ENCODE measurements at places on chromosomes 13 and 19. TPM values are rescaled to one million over a fixed set of nuclear protein-coding genes. Genes with fewer than 3 reads are reported as not detected.

DNA sequence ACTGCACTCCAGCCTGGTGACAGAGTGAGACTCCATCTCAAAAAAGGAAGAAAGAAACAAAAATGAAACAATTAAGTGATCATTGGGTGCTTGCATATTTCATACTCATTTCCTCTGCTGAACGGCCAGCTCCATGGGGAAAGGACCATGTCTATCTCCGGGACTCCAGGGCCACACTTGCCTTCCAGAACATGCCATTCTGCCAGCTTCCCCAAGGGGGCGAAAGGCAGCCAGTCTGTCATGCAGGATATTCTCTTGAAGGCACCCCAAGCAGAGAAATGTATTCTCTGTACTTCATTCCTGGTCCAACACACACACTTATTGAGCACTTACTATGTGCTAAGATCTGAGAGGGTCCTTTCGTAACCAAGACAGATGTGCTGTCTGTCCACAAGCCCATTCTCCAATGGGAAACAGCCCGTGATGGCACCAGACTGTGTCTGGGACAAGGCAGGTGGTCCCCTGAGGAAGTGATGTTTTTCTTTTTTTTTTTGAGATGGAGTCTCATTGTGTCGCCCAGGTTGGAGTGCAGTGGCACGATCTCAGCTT is 10.2 kb upstream of the CARM1 start:
- no peaks in the 10 kb centered on the region for H3K36me3 ChIP-seq
- H3K27me3 ChIP-seq = no peaks in the 10 kb centered on the region
- no peak overlapping the region for H3K27ac ChIP-seq
- H3K4me1 ChIP-seq = no peaks in the 10 kb centered on the region
- no peak overlapping the region for H3K4me3 ChIP-seq
- DNase-seq = no peak

- H3K27me3 ChIP-seq = no peaks in the 10 kb centered on the region
- H3K4me3 ChIP-seq = no peak overlapping the region
- H3K27ac ChIP-seq = no peak overlapping the region
- H3K4me1 ChIP-seq = no peaks in the 10 kb centered on the region
Observed at GRCh38 chr13:41622432-41623429, 165.4 kb downstream of the RGCC start.

DNA sequence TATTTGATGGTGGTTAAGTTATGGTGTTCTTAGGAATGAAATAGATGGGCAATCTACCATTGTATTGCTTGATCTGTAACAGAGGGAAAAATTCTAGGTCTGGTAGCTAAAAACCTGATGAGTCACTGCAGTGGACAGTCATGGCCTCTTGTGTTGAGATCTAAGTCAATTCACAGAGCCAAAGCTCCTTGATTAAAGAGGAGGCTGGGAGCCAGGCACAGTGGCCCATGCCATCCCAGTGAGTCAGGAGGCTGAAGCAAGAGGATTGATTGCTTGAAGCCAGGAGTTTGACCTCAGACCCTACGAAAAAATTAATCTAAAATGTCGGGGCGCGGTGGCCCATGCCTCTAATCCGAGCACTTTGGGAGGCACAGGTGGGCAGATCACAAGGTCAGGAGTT is 67.1 kb upstream of the KPNA3 start:
- H3K27ac ChIP-seq = no peak overlapping the region
- no peaks in the 10 kb centered on the region for H3K36me3 ChIP-seq
- H3K4me3 ChIP-seq = no peak overlapping the region
- peaks cover 23% of the 10 kb centered on the region for H3K4me1 ChIP-seq
- no peak for DNase-seq
- no peaks in the 10 kb centered on the region for H3K27me3 ChIP-seq

DNA sequence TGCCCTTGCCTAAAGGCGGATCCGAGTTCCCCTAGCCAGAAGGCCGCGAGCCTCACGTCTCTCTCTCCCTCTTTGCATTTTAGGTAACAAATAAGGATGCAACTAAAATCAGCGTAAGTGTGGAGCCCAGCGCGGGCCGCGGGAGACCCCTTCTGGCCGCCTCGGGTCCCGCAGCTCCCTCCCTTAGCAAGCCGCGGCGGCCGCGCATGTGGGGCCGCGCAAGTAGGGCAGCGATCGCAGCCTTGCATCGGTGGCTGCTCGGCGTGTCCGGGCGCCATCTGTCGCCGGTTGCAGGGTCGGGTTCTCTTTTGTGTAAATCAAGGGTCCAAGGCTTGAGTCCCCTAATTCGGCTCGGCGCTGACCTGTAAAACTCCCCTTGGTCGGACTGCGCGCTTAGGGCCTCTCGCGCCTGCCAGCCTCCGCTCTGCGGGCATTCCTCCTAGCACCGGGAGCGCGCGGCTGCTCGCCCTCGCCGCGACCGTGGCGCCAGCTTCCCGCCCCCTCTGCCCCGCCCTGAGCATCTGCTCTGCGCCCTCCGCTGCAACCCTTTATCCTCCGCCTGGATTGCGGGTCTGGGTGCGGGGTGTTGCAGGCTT is 2.7 kb downstream of the VSTM2B start:
- peaks cover 26% of the 10 kb centered on the region for H3K4me1 ChIP-seq
- H3K27me3 ChIP-seq = peaks cover 11% of the 10 kb centered on the region
- H3K4me3 ChIP-seq = no peak overlapping the region
- no peak overlapping the region for H3K27ac ChIP-seq

GRCh38 chr19:48728911-48729664 is 9.6 kb upstream of the MAMSTR start:
- no peaks in the 10 kb centered on the region for H3K27me3 ChIP-seq
- H3K4me3 ChIP-seq = peak overlapping the region; percentile 9
- H3K36me3 ChIP-seq = no peaks in the 10 kb centered on the region
- H3K4me1 ChIP-seq = peaks cover 6% of the 10 kb centered on the region
- no peak overlapping the region for H3K27ac ChIP-seq

- no peak for DNase-seq
- no peaks in the 10 kb centered on the region for H3K4me1 ChIP-seq
- H3K4me3 ChIP-seq = no peak overlapping the region
- H3K36me3 ChIP-seq = no peaks in the 10 kb centered on the region
Observed at GRCh38 chr19:40501599-40501998, 34.8 kb downstream of the SPTBN4 start.

DNA sequence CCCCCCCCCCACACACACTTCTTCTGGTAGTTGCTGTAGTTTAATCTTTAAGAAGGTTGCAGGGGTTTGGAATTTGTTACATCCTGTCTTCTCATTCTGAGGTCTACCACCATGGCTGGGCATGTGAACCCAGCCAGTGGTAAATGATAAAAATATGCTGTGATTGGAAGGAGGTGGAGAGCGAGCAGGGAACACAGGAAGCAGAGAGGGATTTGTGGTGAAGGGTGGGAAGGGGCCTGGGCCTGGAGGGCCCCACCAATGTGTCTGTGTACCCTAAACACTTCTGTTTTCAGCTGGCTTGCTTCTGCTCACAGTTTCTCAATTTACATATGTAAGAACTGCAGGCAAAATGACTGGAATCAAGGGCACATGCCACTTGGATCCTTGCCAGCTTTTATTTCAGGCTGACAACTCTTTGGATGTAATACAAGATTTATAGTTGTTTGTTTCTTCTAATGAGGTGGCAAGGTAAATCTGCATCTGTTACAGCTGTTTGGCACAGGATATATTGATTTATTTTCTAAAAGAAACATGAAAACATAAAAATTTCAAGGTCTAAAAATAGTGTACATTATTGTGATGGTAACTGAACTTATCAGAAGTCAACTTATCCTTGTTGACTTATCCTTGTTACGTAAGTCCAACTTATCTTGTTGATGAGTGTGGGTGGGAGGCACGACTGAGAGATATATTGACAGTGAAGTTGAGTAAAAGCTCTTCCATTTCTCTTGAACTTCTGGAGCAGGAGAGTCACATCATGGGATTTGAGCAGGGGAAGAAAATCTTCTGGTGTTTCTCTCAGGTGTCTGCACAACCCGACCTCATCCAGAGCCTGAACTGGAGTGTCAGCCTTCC is 313.2 kb downstream of the SHISA2 start:
- peaks cover 1% of the 10 kb centered on the region for H3K4me1 ChIP-seq
- DNase-seq = no peak
- H3K27ac ChIP-seq = no peak overlapping the region

- H3K4me3 ChIP-seq = no peak overlapping the region
- H3K4me1 ChIP-seq = peaks cover 8% of the 10 kb centered on the region
- no peak overlapping the region for H3K27ac ChIP-seq
- no peak for DNase-seq
Observed at GRCh38 chr19:47433121-47433520, 13.8 kb upstream of the MEIS3 start.

DNA sequence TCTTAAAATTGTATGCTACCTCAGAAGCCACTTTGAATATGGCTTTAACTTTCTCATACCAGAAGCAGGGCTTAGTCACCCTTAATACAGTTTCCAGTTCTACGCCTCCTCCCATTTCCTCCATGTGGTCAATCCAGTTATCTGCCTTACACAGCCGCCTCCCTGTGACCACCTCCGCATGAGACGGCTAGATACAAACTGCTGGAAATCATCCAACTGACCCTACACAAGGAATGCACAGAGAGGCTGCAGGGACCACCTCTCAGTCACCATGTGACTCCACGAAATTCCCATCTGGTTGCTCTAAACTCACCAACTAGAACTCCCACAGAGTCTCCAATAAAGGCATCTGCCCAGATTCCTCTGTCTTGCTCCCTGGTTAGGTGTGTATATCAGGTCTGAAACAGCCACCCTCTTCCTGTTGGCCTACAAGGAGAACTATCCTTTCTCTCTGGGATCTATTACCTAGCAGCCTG is 6.8 kb downstream of the ZNF564 start:
- peak; percentile 67 for DNase-seq
- peak overlapping the region; percentile 70 for H3K27ac ChIP-seq
- H3K4me3 ChIP-seq = no peak overlapping the region
- H3K27me3 ChIP-seq = no peaks in the 10 kb centered on the region

LILRA1 gene
- total RNA-seq = 1.4 TPM

CLIP3 gene
- total RNA-seq = 0.59 TPM

C19orf12 gene
- 82.8 TPM for total RNA-seq

IZUMO2 gene
- not detected for total RNA-seq
